ENCODE measurements at places on chromosomes 3 and 15.

DNA sequence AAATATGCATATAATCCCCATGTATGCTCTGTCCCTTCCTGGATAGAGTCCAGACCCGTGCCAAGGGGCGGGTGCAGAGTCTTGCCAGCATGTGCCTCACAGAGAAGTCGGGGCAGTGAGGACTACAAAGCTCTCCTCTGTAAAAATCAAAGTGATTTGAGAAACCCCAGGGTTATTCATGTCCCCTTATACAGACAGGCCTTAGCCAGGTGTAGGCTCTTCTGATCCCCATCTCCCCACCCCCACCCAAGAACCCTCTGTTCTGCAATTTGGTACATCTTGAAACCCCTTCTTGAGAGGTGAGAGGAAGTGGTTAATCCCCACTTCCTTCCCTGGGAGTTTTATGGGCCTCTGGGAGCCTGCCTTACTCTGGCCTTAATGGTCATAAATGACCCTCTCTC, 24.7 kb downstream of the TRIM71 start:
- DNase-seq = no peak

DNA sequence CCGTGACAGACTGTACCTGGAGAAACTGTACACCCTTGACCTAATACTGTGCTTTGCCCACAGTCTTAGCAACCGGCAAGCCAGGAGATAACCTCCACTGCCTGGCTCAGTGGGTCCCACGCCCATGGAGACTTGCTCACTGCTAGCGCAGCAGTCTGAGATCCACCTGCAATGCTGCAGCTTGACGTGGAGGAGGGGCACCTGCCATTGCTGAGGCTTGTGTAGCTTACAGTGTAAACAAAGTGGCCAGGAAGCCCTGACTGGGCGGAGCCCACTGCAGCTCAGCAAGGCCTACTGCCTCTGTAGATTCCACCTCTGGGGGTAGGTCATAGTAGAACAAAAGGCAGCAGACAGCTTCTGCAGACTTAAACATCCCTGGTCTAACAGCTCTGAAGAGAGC, 189.3 kb downstream of the EDEM1 start:
- DNase-seq = no peak

DNA sequence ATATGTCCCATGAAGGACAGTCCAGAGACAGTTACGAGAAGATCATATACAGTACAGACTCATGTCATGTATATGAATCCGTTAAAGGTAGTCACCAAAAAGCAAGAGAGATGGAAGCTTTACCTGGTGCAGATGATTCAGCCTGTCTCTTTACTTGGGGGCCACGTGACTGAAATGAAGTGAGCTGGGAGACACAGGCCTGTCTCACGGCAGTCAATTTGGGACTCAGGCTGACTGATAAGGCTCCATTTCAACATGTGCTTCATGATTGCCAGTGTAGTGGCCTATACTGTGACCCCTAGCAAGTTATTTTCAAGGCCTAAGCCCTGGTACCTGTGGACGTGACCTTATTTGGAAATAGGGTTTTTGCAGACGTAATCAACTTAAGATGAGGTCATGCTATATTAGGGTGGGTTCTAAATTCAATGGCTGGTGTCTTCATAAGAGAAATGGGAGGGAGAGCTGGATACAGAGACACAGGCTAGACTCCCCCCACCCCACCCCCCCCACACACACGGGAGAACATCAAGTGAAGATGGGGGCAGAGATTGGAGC, 3.0 kb upstream of the PROK2 start:
- no peak for DNase-seq

DNA sequence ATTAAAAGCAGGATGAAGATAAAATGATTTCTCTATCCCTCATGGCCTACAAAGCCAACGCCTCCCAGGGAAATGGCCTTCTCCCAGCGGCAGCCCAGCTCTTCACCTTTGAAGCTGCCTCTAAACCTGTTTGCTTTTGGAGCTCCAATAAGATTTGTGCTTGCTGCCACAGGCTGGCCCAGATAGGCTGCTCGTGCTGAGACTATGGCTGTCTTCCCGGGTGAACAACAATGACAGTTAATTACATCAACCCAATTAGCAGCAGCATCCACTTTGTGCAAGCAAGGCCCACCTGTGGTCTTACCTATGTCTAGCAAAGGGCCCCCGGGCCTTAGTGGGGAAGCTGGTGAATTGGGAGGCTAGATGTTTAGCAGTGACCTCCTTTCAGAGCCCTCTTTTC, 179.6 kb downstream of the P3H2 start:
- no peak for DNase-seq

DNA sequence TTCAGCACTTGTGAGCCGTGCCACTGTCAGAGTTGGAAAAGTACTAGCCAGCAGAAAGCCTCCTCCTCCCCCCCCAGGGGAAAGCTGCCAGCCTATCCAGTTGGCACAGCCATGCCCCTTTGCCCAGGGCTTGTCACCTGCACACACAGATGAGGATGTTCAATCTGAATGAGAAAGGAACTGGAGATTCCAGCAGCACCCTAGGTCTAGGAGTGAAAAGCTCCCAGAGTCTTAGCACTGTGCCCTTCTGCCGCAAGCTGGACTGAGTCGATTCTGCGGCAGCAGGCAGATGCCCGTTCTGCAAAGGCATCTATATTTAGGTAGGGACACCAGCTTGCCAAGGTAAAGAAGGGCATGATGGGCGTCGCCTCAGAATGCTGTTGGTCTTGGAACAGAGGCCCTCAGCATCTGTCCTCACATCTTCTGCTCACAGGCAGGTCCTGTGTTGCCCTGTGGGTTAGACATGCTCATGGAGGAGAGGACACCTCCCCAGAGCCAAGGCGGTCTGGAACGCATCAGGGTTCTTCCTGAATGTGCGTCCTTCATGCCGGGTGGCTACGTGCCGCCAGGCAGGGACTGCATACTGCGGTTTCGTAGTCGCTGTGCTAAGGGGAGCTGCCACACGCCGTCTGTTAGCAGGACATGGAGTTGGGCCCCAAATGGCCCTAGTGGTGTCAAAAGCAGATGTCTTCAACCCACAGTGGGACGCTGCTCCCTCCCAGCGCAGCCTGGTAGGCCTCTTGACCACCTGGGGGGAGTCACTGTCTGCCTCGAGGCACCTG, 109.5 kb downstream of the VGLL4 start:
- DNase-seq = no peak

GRCh38 chr3:16468336-16469098, 45.0 kb downstream of the RFTN1 start:
- DNase-seq = no peak

- DNase-seq = no peak
Measured at GRCh38 chr15:70024521-70024920, 73.2 kb downstream of the TLE3 start.

DNA sequence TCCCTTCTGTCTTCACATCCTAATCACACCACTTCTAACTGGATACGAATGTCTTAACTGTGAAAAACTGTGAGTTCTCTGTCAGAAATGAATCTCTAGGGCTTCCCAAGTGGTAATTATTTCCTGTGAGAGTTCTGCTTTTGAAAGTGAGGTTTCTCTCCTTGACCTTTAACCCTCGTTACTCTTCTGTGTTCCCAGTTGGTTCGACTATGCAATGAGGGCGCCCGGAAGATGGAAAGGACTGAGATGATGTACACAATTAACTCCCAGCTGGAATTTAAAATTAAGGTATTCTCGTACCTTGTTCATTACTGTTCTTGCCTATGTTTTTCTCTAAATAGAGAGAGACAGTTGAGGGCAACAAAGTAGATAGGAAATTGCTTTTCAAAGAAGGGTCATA, 96.5 kb downstream of the ARHGEF26 start:
- DNase-seq = no peak

DNA sequence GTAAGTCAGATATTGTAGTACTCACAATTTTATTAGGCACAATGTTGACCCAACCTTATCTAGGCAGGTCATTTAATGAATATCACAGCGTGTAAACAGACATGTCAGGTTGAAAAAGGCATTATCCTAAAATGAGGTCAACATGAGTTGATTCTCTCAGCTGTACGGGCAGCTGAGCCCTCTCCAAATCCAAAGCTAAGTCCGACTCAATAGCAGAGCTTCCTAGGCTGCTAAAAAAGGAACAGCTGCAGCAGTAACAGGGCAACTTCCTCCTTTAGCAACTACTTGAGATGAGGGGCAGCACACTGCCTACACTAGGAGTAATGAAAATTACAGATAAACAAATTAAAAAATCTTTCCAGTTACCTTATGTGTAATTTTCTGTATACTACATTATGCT, 189.2 kb downstream of the CADM2 start:
- no peak for DNase-seq

GRCh38 chr15:26620528-26621458, 152.1 kb downstream of the GABRB3 start:
- peak; percentile 7 for DNase-seq

DNA sequence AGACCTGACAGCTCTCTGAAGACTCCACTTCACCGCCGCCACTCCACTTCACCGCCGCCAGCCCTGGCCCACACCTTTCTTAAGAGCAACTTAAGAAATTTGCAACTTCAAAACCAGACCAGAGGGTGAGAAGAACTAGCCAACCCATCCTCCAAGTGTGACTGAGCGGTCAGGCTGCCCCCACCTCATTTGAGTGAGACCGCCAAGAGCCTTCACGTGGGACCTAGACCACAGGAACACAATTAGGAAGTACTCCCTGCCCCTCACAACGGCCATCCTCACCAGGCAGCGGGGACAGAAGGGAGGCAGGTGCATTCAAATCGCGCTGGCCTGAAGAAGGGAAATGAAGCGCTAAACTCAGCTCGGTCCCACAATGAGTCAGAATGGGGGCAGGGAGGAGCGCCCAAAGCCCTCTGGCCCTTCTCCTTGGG, 156.8 kb upstream of the BCL6 start:
- DNase-seq = no peak

GRCh38 chr3:128996726-128997125, 2.9 kb upstream of the CFAP92 start:
- no peak for DNase-seq

GRCh38 chr15:27796405-27797320, 302.5 kb downstream of the OCA2 start:
- no peak for DNase-seq

DNA sequence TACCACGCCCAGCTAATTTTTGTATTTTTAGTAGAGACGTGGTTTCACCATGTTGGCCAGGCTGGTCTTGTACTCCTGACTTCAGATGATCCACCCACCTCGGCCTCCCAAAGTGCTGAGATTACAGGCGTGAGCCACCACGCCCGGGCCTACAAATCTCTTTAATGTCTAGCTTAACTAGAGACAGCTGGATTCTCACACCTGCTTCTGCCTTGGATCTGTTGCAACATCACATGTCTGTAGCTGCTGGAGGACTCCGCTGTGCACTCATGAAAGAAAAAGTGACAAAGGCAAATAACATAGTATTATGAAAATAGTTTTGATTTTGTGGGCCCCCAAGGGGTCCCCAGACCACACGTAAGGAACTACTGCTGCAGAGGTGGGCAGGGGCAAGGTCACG, 85.9 kb downstream of the NCEH1 start:
- DNase-seq = no peak

All from fibroblast of upper back skin (primary cell).